PC-9 (cell line): ENCODE measurements at places on chromosomes 2 and 18. TPM values are rescaled to one million over a fixed set of nuclear protein-coding genes. Genes with fewer than 3 reads are reported as not detected.
A peak's percentile ranks its signal among the peaks of the same experiment; 100 is the strongest.

CFAP221 gene
- not detected in 2 replicates for total RNA-seq

GPR55 gene
- not detected in 2 replicates for total RNA-seq

CRACDL gene
- 29.6 and 33.7 TPM in 2 replicates for total RNA-seq

CCDC85A gene
- total RNA-seq = 0.10 TPM in 1 of 2 replicates, not detected in the other

GRCh38 chr18:54358495-54359040 is 862 bp downstream of the C18orf54 start:
- no peaks in the 10 kb centered on the region for H3K27me3 ChIP-seq
- no peaks in the 10 kb centered on the region; the same call in 1 of the 2 replicates for H3K36me3 ChIP-seq
- H3K4me3 ChIP-seq = peak overlapping the region; percentile 93
- H3K27ac ChIP-seq = no peak overlapping the region
- DNase-seq = no peak
- peaks cover 13% of the 10 kb centered on the region for H3K4me1 ChIP-seq

DNA sequence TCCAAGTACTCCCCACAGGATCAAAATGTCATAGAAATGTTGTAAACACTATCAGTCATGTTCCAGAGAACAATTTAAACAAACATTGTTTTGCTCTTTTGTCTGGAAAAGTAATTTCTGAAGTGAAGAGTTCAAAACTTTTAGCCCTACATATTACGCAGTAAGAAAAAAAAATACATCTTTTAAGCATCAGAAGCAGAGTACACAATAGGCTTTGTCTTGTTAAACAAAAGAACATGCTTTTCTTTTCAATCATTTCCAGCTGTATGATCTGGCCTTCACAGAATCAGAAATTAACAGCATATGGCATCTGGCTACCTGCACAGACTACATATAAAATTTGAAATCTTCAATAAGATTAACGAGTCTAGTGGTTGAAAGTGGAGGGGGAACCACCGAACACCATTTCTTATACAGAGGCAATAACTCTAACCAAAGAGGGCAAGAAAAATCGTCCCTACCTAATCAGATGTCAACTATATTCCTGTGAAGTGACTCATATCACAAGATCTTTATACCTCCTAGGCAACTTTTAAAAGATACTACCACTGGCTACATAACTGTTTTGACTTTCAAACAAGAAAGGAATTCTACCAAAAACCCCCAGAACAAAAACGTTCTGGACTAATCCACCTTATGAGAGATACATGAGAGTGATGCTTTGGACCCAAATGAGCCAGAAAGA is 149.3 kb downstream of the EXOC6B start:
- no peak overlapping the region for H3K4me3 ChIP-seq
- H3K4me1 ChIP-seq = no peaks in the 10 kb centered on the region
- H3K27ac ChIP-seq = no peak overlapping the region
- no peaks in the 10 kb centered on the region for H3K36me3 ChIP-seq

- no peaks in the 10 kb centered on the region for H3K4me1 ChIP-seq
- DNase-seq = no peak
- H3K27me3 ChIP-seq = peaks cover 66% of the 10 kb centered on the region
- no peak overlapping the region for H3K4me3 ChIP-seq
- no peak overlapping the region for H3K27ac ChIP-seq
- H3K36me3 ChIP-seq = no peaks in the 10 kb centered on the region
Measured at GRCh38 chr2:118766871-118767270, 80.6 kb downstream of the EN1 start.

DNA sequence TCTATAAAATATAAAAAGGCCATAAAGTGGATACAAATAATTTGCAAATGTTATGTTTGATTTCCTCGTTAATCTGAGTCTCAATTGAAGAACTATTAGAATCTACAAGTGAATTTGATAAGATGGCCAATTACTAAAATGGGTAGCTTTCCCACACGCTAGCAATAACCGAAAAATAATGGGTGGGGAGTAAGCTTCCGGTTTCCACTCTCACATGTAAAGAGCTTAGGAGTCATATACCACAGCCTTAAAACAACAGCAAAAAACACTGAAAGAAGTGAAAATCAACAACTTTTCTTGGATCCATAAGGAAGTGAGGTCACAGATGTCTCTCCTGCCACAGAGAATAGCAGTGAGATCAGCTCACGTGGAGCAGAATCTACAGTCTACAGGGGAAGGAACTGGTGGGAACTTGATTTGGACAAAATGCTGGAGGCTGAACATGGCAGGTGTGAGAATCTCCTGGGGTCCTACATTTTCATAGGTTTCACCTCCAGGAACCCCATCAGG is 18.6 kb downstream of the THAP4 start:
- DNase-seq = no peak
- no peaks in the 10 kb centered on the region for H3K27me3 ChIP-seq
- H3K4me1 ChIP-seq = no peaks in the 10 kb centered on the region
- H3K27ac ChIP-seq = no peak overlapping the region
- H3K4me3 ChIP-seq = no peak overlapping the region
- H3K36me3 ChIP-seq = 0 out of 2 replicates have a peak, but pooled peaks cover 7% of the 10 kb centered on the region

- H3K27me3 ChIP-seq = no peaks in the 10 kb centered on the region
- no peak for DNase-seq
- H3K36me3 ChIP-seq = no peaks in the 10 kb centered on the region
- H3K4me3 ChIP-seq = no peak overlapping the region
- H3K4me1 ChIP-seq = no peaks in the 10 kb centered on the region
- H3K27ac ChIP-seq = no peak overlapping the region
Measured at GRCh38 chr2:111091811-111092211, 28.9 kb upstream of the BCL2L11 start.

- no peak overlapping the region for H3K4me3 ChIP-seq
- H3K27ac ChIP-seq = no peak overlapping the region
- DNase-seq = no peak
- H3K4me1 ChIP-seq = 0 out of 2 replicates have a peak, but pooled peaks cover 3% of the 10 kb centered on the region
- no peaks in the 10 kb centered on the region for H3K36me3 ChIP-seq
Measured at GRCh38 chr2:172087207-172087779, 2.0 kb downstream of the DLX1 start.

DNA sequence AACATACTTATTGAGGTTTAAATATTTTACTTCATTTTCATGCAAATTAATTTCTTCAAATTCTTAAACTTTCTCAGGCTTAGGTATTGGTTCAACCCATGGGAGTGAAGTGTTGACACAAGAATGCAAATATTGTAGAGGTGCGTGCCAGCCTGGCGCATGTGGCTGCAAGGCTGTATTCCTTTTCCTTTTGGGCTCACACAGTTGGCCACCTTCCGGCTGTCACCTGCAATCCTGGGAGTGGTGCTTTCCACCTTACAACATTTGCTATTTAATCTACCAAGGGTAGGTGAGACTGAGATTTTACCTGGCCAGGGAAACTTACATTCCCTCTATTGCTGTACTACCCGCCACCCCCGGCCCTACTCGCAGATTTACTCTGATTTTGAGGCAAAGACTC is 141.1 kb downstream of the DCC start:
- H3K4me1 ChIP-seq = no peaks in the 10 kb centered on the region
- no peak for DNase-seq
- no peak overlapping the region for H3K4me3 ChIP-seq
- no peaks in the 10 kb centered on the region for H3K36me3 ChIP-seq

DNA sequence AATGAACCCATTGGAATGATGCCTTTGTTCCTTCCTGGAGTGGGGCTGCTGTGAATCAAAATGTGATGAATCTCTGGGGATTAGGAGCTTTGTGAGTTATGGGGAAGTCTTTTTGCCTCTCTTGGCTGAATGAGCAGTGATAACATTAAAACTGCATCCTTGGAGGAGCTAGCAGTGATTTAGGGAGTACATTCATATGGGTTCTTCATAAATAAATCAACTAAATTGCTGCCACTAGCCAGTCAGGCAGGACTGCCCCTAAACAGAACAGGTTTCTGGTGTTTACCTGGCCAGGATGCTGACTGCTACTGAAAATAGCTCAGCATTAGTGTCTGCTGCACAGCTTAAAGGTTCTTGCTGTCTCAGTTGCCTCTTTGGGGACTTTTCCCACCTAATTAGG is 244.5 kb upstream of the MEX3C start:
- H3K4me1 ChIP-seq = no peaks in the 10 kb centered on the region
- H3K36me3 ChIP-seq = no peaks in the 10 kb centered on the region
- H3K4me3 ChIP-seq = no peak overlapping the region
- no peak for DNase-seq

GRCh38 chr2:23286758-23287704 is 97.9 kb upstream of the KLHL29 start:
- no peak for DNase-seq
- H3K4me3 ChIP-seq = no peak overlapping the region
- H3K36me3 ChIP-seq = no peaks in the 10 kb centered on the region
- H3K4me1 ChIP-seq = no peaks in the 10 kb centered on the region
- no peak overlapping the region for H3K27ac ChIP-seq
- peaks cover 43% of the 10 kb centered on the region for H3K27me3 ChIP-seq

- peaks cover 43% of the 10 kb centered on the region for H3K4me1 ChIP-seq
- H3K4me3 ChIP-seq = no peak overlapping the region
- no peaks in the 10 kb centered on the region for H3K36me3 ChIP-seq
- H3K27me3 ChIP-seq = no peaks in the 10 kb centered on the region
Measured at GRCh38 chr18:50143886-50144285, 51.1 kb downstream of the MYO5B start.

- H3K4me3 ChIP-seq = no peak overlapping the region
- H3K27ac ChIP-seq = no peak overlapping the region
- H3K27me3 ChIP-seq = no peaks in the 10 kb centered on the region
- DNase-seq = no peak
- no peaks in the 10 kb centered on the region for H3K4me1 ChIP-seq
Measured at GRCh38 chr18:63180971-63181376, 138.6 kb downstream of the BCL2 start.

DNA sequence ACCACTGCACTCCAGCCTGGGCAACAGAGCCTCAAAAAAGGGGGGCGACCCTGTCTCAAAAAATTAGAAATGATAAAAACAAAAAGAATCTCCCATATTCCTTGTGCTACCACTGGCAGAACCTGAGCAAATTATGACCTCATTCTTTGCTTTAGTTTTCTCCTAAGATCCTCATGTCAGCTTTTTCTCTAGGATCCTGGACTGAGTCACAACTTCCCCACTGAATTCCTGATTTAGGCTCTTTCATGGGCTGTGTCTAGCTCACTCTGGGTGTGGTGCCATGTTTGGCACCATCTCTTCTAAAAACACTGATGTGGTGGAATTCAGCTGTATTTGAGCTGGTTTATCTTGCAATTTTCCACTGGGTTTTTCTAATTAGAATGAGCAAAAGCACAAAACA is 37.1 kb downstream of the EXOC6B start:
- no peak for DNase-seq
- H3K4me3 ChIP-seq = no peak overlapping the region
- no peak overlapping the region for H3K27ac ChIP-seq
- 0 out of 2 replicates have a peak, but pooled peaks cover 6% of the 10 kb centered on the region for H3K4me1 ChIP-seq
- no peaks in the 10 kb centered on the region for H3K36me3 ChIP-seq

DNA sequence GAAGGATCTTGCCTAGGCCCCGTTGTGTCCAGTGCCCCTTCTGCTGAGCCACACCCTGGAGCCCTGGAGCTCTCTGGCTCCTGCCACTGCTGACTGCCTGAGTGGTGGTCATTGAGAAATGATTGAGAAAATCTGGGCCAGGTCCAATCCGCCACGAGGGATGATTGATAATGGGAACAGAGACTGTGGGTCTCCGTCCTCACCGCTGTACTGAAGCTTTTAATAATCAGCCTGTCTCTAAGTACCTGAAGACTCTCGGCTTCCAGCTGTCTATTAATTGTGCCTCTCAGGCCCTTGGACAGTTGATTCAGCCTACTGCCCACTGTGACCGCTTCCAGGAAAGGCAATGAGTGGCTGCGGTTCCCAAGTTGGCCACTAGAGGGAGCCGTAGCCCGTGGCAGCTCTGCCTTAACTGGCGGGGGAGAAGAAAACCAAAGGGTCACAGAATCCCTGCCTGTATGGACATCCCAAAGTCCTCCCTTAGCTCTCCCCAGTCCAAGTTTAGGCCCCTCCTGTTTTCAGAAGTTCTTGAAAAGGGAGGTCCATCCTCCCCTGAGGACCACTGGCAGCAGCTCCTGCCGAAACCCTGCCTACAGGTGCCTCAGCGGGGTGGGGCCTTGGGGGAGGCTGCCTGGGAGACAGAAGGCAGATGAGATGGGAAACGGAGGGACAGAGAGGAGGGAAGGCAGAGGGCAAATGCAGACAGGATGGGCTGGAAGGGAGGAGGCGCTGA is 213.6 kb downstream of the TNS1 start:
- no peaks in the 10 kb centered on the region for H3K4me1 ChIP-seq
- peak; percentile 43 for DNase-seq
- no peak overlapping the region for H3K4me3 ChIP-seq
- H3K36me3 ChIP-seq = no peaks in the 10 kb centered on the region
- H3K27ac ChIP-seq = no peak overlapping the region

DNA sequence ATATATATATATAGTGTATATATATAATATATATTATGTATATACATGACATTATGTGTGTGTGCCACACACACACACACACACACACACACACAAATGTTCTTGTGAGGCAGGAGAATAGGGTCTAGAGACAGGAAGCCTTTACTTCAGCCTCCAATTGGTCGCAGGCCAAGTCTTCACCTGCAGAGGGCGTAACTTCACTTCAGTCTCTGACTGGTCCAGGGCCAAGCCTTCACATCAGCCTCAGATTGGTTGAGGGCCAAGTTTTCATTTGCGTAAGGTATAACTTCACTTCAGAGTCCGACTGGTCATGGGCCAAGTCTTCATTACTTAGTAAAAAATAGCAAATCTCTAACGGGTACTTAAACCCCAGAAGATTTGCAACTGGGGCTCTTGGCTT is 13.2 kb upstream of the SS18 start:
- H3K4me1 ChIP-seq = no peaks in the 10 kb centered on the region
- no peak overlapping the region for H3K4me3 ChIP-seq
- no peaks in the 10 kb centered on the region for H3K27me3 ChIP-seq
- H3K27ac ChIP-seq = no peak overlapping the region
- H3K36me3 ChIP-seq = no peaks in the 10 kb centered on the region
- DNase-seq = no peak

- no peak overlapping the region for H3K4me3 ChIP-seq
- DNase-seq = no peak
- no peaks in the 10 kb centered on the region for H3K36me3 ChIP-seq
- H3K27me3 ChIP-seq = no peaks in the 10 kb centered on the region
Measured at GRCh38 chr2:206556357-206556949, 85.8 kb upstream of the FAM237A start.

DNA sequence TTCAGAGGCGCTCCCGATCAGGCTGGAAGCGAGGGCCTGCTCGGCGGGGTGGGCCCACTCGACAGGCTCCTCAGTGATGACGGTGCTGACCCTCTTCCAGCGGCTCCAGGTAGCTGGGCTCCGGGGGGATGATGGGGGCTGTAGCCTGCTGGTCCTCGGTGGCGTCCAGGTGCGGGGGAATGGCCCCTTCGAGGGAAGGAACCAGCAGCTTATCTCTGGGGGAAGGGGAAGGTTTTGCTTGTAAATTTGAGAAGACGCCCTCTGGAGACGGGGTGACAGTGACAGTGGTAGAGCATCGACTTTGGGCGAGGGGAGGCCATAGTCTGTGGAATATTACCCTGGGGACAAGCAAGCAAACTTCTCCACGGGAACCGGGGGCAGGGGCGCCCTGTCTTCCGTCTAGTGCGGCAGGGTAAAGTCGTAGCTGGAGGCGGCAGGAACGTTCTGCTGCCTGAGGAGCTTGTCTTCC is 891.9 kb upstream of the LRRTM1 start:
- peaks cover 10% of the 10 kb centered on the region; the same call in 1 of the 2 replicates for H3K27me3 ChIP-seq
- no peak for DNase-seq
- H3K4me3 ChIP-seq = no peak overlapping the region

- H3K36me3 ChIP-seq = no peaks in the 10 kb centered on the region
- no peaks in the 10 kb centered on the region for H3K27me3 ChIP-seq
- DNase-seq = no peak
- no peaks in the 10 kb centered on the region for H3K4me1 ChIP-seq
- no peak overlapping the region for H3K4me3 ChIP-seq
- H3K27ac ChIP-seq = no peak overlapping the region
Measured at GRCh38 chr18:55387139-55387984, 200.6 kb downstream of the TCF4 start.
